Right ventricle myocardium superior (tissue), 1 donor: ENCODE measurements at places on chromosomes 6 and 20. TPM values are rescaled to one million over a fixed set of nuclear protein-coding genes. Genes with fewer than 3 reads are reported as not detected.
A peak's percentile ranks its signal among the peaks of the same experiment; 100 is the strongest.

ZBTB46 gene
- 13.5 TPM for total RNA-seq

BMP5 gene
- total RNA-seq, result 2.4 TPM

DNA sequence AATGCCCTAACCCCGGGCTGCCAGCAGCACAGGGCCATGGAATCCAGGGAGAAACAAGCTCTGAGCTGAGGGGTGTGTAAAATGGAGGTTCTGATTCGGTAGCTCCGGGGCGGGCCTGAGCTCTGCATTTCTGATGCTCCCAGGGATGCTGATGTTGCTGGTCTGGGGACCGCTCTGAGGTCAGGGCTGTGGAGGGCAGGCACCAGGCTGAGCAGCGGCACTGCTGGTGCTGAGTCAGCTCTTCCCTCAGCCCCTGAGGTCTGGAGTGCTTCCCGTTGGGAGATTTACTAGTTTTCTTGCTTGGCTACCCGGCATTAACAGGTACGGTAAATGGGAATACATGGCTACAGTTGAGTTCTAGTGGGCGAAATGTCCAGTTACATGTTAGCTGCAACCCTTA is 18.6 kb upstream of the CST3 start:
- DNase-seq, result peak; percentile 61

GRCh38 chr20:25227317-25227831 is 20.5 kb upstream of the PYGB start:
- no peak for DNase-seq

GRCh38 chr6:68726337-68726736 is 91.3 kb downstream of the ADGRB3 start:
- DNase-seq, result no peak

- no peak for DNase-seq
These were observed 105.5 kb upstream of the BACH2 start for GRCh38 chr6:90401933-90402830.

- peak; percentile 66 for DNase-seq
These were observed at the start of gene CALHM5 for GRCh38 chr6:116511424-116512110. TSS of gene CALHM5 (plus strand) at chr6:116511639. CDS start at chr6:116511697, 58 bp downstream.
